T-cell (primary cell): ENCODE measurements at places on chromosomes 7 and 10.

DNA sequence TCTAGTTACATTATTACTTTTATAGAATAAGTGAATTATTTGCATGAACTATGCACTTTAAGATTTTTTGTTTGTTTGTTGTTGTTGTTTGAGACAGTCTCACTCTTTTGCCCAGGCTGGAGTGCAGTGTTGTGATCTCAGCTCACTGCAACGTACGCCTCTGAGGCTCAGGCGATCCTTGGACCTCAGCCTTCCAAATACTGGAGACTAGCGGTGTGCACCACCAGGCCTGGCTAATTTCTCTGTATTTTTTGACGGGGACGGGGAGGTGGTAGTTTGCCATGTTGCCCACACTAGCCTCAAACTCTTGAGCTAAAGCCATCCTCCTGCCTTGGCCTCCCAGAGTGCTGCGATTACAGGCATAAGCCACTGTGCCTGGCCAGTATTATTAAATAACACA is 29.2 kb downstream of the KCND2 start:
- DNase-seq = no peak

DNA sequence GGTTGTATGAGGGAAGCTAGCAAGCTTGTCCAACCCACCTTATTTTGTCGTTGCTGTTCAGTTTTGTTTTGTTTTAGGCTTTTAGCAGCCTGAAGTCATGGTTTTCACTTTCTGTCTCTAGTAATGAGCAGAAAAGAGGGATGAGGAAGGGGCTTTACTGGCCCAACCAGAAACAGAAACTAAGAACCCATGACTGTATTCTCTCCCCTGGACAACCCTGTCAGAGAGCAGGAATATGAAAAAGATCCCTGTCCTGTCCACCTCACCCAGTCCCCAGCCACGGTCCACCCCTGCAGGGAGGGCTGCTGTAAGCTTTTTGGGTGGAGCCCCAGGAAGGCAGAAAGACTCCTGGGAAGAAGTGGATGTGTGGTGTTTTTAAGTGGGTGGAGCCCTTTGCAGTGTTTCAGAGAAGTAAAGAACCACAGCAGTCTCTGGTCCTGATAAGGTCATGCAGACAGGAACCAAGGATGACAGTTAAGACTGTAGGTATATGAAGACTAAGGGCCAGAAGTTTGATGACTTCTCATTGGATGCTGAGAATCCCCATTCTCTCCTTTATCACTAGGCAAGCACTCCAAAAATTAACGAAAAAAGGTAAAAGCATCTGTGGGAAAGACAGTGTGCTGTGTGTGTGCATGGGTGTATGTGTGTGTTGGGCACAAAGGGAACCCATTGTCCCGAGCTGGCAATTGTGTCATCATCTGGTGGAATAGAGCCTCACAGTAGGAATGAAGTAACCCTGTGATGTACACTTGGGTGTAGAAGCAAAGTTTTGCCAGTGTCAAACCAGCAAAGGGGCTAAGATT is 13.8 kb downstream of the MRPL32 start:
- DNase-seq = no peak

- DNase-seq = no peak
These were observed 138.2 kb downstream of the ELMO1 start for GRCh38 chr7:37310327-37311080.

- DNase-seq = no peak
These were observed 77.4 kb downstream of the CYP26A1 start for GRCh38 chr10:93150990-93151547.

- DNase-seq = no peak
These were observed 11.8 kb downstream of the OSBPL3 start for GRCh38 chr7:24968165-24968564.

DNA sequence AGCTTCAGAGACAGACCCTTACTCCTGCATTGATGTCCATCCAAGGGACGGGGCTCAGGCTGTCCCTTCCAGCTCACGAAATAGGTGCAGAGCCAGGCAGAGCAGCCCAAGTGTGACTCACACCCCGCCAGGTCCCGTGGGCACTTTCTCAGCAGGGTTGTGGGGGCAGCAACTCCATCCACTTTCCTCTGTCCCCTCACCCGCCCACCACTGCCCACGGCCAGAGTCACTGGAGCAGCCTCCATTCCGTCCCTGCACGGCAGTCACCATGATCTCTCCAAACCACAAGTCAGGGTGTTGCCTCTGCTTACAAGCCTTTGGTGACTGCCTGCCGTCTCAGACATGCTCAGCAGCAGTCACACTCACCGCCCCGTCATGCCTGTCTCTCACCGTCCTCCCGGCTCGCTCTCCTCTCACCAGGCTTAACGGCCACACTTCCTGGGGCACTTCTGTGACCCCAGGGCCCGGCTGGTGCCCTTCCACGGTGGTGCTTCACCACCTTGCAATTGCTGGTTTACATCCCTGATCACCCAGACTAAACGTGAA is 39.3 kb downstream of the CALML3 start:
- peak; percentile 46 for DNase-seq

- no peak for DNase-seq
These were observed 255.6 kb upstream of the ZNF32 start for GRCh38 chr10:43904301-43904700.

GRCh38 chr7:29306319-29306991 is 111.9 kb downstream of the CHN2 start:
- no peak for DNase-seq

DNA sequence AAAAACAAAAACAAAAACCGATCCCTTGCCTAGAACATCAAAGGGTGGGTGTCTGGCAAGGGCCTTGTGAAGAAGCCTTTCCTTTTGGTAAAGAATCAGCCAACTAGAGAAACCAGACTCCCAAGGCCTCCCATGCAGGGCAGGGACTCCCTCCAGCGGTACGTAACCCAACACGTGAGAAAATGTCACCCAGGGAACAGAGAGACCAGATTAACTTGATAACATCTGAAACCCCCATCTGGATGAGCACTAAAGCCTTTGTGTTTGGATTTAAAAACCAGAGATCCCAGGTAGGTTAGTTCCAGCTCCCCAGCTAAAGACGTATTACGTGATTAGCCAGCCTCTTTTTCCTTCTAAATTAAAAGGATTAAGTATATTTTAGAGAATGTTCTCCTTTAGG is 3.0 kb upstream of the HABP2 start:
- no peak for DNase-seq

GRCh38 chr10:116270126-116270770 is 2.8 kb downstream of the GFRA1 start:
- no peak for DNase-seq

DNA sequence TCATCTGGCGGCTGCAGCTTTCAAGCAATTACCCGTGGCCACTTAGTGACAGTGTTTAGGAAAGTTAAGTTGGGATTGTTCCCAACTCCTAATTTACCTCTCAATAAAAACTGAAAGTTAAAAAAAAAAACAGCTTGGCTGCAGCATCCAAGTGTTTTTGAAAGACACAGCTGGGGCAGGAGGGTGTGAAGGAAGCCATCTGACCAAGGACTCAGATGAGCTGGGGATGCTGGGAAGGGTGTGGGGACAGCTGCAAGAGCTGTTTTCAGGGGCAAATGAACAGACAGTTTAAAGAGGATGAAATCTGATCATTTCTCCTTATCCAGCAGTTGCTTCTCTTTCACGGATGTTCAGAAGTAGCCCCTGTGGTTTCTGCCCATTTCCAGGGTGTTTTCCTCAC is 129.2 kb upstream of the CDCA7L start:
- no peak for DNase-seq

GRCh38 chr7:57375783-57376182 is 74.2 kb upstream of the ZNF716 start:
- no peak for DNase-seq

GRCh38 chr10:11404901-11405300 is 206.5 kb downstream of the USP6NL start:
- DNase-seq = no peak

GRCh38 chr7:66204822-66205740 is at the start of gene TPST1:
Gene TPST1 (plus strand): TSS chr7:66205334. CDS start chr7:66240426, 35,092 bp downstream.
- DNase-seq = peak; percentile 66

DNA sequence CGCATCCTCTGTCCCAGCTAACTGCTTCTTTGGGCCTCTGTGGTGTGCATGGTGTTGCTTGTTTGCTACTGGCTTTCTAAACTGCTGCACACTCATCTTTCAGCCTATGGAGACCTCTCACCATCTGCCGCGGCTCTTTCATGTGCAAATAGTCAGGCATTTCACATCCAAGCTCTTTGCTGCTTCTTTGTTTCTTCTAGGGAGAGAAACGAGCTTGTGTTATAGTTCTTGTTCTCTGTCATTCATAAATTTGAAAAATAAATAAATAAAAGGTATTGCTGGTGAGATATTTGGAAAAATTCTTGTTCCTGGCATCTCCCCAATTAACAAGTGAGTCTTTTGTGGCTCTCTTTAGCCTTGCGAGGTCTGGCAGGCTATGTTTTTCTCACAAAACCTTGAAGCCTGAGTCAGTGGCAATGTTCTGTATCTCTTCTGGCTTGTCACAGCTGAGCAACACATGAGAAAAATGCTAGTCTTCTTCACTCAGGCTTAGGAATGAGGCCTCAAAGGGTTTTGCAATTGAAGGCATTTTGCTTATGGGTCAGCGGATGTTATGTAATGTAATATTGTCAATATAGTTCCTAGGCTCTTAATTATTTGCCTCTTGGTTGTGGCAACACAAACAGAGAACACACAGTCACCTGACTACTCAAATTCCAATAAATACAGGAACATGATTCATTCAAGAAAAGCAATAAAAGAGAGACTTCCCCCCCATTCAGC is 274.0 kb downstream of the FRMD4A start:
- DNase-seq = no peak

DNA sequence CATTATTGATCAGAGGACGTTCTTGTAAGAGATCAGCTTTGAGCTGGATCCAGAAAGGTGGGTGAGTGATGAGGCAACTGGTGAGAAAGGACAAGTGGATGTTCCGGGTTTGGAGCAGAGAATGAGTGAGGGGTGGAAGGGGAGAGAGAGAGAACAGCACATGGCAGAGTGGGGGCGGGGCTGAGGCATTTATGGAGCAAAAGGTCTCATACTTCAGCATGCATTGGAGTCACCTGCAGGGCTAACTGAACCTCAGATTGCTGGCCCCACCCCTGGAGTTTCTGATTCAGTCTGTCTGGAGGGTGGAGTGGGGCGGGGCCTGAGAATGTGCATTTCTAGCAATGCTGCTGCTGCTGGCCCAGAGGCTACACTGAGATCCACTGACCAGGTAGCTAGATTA is 71.2 kb downstream of the GOLGA7B start:
- DNase-seq = no peak

GRCh38 chr10:132588301-132589013 is 50.9 kb downstream of the INPP5A start:
- no peak for DNase-seq

GRCh38 chr10:45441239-45442190 is 67.5 kb downstream of the ALOX5 start:
- no peak for DNase-seq

DNA sequence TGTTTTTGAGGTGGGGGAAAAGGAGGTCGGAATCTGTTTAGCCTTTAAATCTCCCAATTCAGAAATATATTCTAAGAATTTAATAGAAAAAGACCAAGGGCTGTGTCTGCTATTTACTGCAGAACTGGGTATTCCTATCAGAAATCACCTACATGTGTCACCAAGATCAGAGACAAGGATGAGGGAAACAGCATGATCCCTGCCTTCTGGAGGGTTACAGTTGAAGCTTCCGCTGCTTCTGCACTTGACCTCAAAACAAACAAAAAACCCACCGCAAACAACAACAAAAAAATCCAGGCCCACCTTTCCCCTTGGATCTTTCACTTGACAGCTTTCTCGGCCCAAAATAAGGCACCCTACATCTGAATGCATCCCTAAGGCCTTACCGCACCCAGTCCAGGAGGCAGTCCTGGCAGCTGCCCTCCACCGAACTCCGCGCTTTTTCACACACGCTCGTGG is 750 bp upstream of the CDK14 start:
- no peak for DNase-seq

DNA sequence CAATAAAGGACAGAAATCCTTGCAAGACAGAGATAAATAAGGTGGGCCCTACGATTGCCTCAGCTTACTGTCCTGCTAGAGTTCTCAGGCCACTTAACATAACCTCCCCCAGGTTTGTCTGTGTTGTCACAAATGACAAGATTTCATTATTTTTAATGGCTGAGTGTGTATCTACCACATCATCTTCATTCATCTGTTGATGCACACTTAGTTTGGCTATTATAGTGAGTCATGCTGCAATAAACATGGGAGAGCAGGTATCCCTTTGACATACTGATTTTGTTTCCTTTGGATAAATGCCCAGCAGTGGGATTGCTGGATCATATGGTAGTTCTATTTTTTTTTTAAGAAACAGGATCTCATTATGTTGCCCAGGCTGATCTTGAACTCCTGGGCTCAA is 60.6 kb downstream of the PRTFDC1 start:
- no peak for DNase-seq

- DNase-seq = no peak
These were observed 167.7 kb upstream of the SHH start for GRCh38 chr7:155979994-155980393.

DNA sequence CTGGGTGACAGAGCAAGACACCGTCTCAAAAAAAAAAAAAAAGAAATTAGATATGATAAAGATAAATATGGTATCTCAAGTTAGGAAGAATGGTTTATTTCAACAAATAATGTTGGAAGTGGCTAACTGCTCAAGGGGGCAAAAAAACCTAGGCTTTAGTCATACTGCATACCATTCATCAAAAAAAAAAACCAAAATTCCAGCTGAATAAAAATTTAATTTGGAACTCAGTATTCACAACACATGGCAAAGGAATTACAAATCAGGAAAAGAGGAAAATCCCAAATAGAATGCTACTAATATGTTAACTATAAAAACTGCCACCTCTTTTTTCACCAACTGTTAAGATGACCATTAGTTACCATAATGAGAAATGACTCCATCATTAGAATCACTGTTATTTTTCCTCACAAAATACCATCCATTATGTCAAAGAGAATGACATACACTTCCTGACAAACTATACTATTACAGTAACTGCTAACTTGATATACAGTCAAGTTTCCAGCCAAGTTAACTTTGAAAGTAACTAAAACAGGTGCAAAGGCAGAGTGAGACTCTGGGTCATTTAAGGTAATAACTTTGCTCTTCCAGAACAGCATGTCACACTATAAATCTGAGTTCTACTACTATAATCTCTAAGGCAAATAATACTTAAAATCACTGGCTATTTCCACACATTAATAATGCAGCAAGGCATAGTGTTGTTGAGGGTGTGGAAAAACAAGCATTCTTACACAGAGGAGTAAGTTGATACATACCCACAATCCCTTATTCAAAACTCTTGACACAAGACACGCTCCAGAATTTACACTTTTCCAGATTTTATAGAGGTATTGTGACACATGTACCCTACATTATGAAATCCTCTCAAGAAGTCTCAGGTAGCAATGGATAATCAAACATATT is 10.2 kb downstream of the KBTBD2 start:
- DNase-seq = no peak

- DNase-seq = no peak
These were observed 24.0 kb upstream of the NANOS1 start for GRCh38 chr10:119005362-119006043.

GRCh38 chr10:124996854-124997215 is 54.9 kb downstream of the ZRANB1 start:
- DNase-seq = no peak

- no peak for DNase-seq
These were observed 110.4 kb downstream of the CAMK1D start for GRCh38 chr10:12459762-12460161.

GRCh38 chr10:99521765-99522469 is 10.8 kb upstream of the NKX2-3 start:
- DNase-seq = no peak
